Upper lobe of left lung (tissue), 6 donors: ENCODE measurements at places on chromosomes 2 and 18.
A peak's percentile ranks its signal among the peaks of the same experiment; 100 is the strongest.

GRCh38 chr2:225740086-225740485 lies 340.6 kb downstream of the NYAP2 start:
- DNase-seq: no peak

DNA sequence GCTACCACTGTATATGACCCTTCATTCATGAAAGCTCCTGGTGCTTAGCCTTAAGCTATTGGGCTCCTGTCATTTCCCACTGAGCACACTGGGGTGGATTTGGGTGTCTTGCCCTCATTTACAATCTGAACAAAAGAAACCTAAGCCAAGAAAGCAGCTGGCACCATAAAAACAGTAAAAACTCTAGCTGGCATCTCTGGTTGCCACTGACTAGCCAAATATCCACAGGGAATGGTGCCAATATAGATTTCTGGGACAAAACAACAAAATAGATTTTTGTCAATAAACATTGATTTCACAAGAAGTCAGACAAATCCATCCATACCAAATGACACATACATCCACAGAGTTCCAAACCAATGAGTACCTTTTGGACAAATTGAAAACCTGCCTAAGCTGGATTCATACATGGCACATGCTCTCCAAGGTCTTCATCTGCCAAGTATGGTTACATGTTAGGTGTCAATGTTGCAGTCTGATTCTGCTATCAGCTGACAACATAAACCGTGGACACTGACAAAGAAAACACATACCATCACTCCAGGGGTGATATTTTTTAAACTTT lies 1081.5 kb upstream of the ZEB2 start:
- no peak for DNase-seq

- DNase-seq: peak; percentile 91
These were observed at the start of gene ZBTB7C for GRCh38 chr18:48408727-48409590. TSS of gene ZBTB7C (minus strand) at chr18:48409383.

DNA sequence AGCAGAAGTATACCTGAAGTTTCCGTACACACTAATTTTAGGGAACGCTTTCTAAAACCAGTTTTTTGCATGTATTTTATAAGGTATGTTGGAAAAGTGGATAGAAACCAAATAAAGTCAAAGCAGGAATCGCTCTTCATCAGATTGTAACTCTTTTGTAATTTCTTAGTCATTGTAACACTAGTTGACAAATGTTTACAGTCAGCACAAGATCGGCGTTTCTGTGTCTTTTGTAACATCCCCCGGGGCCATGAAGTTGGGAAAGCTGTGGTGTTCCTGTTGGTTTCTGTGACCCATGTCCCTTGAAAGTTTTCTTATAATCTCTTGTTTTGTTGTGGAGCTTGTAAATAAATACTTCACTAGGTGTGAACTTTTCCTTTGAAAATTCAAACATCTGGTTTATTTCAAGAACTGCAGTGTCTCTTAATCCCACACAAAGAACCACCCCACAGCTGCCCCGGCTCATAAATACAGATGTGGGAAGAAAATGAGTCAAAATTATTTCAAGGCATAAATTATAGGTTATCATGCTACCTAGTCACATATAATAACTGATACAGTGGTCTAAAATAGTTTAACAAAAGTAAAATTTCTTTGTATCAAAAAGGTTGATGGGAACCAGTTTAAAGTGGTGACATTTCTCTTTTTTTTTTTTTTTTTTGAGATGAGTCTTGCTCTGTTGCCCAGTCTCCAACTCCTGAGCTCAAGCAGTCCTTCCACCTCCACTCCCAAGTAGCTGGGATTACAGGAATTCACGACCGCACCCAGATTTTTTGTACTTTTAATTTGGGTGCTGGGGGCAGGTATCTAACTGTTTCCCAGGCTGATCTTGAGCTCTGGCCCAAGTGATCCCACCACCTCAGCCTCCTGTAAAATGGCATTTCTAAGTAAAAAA lies 751 bp upstream of the NMI start:
- DNase-seq: peak; percentile 44

GRCh38 chr2:61575447-61575859 lies 37.3 kb upstream of the XPO1 start:
- DNase-seq: no peak

GRCh38 chr2:233455491-233455890 lies 101.2 kb downstream of the DGKD start:
- no peak for DNase-seq
